Cortex of kidney (tissue), 1 donor: ENCODE measurements at places on chromosomes 2 and 18.

GRCh38 chr2:132813422-132813821 lies 143.4 kb upstream of the LYPD1 start:
- DNase-seq = no peak

DNA sequence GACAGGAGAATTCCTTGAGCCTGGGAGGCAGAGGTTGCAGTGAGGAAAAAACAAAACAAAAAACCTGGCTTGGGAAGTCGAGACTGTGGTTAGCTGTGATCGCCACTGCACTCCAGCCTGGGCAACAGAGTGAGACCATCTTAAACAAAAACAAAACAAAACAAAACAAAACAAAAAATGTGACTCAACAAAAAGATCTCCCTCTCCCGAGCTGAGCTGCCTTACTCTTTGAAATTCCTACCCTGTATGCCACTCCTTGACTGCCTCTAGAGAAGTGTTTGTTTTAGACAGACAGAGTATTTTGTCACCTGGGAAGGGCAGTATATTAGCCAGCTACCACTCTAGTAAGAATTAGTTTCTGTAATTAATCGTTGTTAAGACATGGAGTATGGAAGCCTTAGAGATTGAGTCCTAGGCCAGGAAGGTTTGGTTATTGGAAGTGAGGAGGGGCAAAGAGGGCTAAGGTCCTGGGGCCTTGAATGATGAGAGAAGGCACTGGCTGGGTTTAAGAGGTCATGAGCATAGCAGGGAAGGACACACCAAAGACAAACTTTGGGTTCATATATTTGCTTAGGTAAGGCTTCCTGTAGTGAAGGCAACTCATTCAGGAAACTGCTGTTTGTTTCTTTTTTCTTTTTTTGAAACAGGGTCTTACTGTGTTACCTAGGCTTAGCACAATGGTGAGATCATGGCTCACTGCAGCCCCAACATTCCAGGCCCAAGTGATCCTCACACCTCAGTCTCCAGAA lies 56.0 kb downstream of the HAUS1 start:
- DNase-seq = no peak

DNA sequence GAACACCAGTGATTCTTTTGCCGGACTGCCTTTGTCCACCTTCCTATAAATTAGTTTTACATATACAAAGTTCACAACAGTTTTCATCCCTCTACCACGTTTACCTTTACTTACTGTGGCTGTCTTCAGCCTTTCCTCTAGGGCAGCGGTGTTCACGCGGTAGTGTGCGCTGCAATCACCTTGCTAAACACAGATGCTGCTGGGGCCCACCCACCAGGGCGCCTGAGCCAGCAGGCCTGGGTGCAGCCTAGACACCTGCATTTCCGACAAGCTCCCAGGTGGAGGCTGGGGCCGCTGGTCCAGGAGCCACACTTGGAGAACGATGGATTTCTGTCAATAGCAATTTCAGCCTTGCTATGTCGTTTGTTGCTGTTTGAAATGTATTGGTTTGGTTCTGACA lies 83.1 kb downstream of the NDUFA10 start:
- no peak for DNase-seq

- DNase-seq = no peak
Observed at GRCh38 chr2:3535794-3536681, 16.7 kb upstream of the ADI1 start.

DNA sequence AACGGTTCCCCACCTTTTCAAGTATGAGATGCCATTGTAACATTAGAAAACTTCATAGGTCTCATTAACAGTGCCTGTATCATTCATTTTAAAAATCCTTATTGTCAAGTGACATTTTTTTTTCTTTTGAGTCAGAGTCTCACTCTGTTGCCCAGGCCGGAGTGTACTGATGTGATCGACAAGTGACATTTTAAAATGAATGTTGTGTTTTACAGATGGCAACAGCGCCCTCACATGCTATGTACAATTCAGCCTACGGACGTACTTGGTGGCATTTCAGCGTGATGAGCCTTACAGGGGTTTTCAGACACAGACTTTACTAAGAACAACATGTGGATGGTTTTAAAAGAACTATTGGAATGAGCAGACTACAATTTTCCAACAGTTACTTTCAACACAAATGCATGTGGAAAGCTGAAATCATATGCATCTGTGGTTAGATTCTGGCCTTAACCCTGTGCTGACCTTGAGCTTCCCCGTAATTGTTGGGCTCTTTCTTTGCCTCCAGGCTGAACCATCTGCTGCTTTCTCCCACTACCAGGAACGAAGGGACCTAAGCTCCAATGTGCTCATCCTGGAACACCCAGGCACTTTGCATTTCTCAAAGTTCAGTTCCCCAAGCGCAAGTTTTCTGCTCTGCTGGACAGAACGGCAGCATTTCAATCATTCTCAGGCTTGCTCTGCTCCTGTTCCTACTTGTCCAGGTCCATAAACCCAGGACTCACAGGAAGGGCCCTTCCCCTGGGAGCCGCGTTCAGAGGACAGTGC lies 119.9 kb upstream of the NDUFV2 start:
- no peak for DNase-seq

GRCh38 chr2:168961450-168962229 lies 60.5 kb downstream of the G6PC2 start:
- no peak for DNase-seq

DNA sequence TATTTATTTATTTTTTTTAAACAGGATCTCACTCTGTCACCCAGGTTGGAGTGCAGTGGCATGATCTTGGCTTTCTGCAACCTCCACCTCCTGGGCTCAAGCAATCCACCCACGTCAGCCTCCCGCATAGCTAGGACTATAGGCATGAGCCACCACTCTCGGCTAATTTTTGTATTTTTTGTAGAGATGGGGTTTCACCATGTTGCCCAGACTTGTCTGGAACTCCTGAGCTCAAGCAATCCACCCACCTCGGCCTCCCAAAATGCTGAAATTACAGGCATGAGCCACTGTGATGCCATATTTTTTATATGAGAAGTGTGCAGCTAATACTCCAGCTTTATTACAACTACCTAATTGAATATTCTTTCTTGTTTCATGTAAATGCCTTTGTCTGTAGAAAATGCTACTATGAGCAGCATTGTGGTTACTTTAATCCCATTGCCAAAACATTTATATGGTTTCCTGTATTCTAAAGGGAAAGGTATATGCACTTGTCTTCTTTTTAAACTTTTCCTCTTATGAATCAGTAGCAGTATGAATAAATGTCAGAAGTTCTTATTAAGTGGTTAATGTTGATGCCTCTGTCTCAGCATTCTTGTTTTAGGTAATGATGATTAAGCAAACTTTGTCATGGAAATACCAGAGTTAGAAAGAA lies 9.5 kb upstream of the BCL2L11 start:
- DNase-seq = no peak

DNA sequence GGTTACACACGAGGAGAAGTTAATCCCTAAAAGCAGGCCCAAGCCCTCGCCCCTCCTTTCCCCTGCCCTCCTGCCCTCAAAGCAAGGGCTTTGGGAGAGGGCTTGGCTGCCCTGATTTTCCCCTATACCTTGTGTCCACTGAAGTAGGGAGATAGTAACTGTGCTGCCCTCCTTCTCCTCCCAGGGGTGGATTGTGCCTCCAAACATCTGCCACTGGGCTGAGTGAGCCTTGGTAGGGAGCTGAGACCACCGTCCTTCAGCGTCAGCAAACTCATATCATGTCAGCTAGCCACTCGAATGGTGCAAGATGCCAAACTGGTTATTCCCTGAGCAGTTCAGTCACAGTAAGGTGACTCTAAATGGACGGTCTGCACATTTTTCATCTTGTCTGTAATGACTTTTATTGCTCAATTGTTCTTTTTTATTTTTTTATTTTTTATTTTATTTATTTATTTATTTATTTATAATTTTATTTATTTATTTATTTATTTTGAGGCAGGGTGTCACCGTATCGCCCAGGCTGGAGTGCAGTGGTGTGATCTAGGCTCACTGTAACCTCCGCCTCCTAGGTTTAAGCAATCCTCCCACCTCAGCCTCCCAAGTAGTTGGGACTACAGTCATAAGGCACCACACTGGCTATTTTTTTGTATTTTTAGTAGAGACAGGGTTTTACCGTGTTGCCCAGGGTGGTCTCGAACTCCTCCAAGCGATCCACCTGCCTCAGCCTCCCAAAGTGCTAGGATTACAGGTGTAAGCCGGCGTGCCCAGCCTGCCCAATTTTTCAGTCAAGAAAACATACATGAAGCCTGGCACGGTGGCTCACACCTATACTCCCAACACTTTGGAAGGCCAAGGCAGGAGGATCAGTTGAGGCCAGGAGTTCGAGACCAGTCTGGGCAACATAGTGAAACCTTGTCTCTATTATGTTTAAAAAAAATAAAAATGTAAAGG lies 8.7 kb downstream of the PCBP1 start:
- no peak for DNase-seq

DNA sequence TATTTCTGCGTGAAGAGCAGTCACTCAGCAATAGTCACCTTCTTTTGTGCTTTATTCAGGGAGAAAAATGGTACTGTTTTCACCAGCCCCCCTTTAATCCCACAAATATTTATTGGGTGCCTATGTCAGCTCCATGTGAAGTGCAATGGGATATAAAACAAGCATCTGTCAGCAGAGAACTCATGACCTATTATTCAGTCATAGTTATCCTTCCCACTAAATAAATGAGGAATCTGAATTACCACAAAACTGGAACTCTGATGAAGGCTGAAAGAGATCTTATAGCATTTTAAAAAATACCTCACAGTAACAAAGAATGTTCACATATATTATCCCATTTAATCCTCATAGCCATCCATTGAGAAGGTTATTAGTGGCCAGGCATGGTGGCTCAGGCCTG lies 45.8 kb downstream of the DHX57 start:
- DNase-seq = no peak

DNA sequence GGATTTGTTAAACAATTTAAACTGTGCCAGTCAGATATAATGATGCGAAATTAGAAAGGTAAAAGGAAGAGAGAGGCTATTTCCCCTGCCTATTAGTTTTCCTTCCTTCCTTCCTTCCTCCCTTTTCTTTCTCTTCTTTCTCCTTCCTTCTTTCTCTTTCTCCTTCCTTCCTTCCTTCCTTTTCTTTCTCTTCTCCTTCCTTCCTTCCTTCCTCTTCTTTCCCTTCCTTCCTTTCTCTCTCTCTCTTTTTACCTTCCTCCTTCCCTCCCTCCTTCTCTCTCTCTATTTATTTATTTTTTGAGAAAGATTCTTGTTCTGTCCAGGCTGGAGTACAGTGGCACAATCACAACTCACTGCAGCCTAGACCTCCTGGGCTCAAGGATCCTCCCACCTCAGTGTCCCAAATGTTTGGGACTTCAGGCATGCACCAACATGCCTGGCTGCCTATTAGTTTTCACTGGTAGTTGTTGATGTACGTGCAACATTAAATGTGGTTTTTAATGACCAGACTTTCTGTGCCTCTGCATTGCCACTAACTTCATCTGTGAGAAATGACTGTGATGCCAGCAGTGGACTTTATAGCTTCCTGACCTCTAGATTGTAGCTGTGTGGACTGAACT lies 48.7 kb upstream of the NFE2L2 start:
- no peak for DNase-seq

- no peak for DNase-seq
Observed at GRCh38 chr2:65018141-65018582, 29.0 kb downstream of the SLC1A4 start.

GRCh38 chr2:156892467-156893281 lies 364.8 kb upstream of the GALNT5 start:
- DNase-seq = no peak

DNA sequence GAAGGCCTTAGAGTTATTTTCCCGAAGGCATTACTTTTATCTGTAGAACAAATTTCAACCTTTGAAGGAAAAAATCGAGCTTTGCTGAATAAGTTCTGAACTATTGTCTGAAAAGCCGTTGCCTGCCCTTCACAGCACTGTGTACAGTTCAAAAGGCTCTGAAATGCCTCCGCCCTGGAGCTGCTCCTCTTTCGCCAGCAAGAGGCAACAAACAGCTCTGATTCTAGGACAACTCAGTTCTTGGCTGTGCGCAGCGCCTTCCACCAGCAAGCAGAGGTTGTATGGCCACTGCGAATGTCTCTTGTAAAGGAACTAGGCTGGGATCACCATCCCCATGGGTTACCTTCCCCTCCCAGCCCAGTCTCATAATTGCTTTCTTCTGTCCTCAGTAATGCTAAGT lies 308.5 kb downstream of the GBX2 start:
- no peak for DNase-seq

- DNase-seq = no peak
Observed at GRCh38 chr18:305003-305501, 37.2 kb upstream of the THOC1 start.
